NCI-H1048 (cell line): ENCODE measurements at places on chromosomes 12 and 14.

DNA sequence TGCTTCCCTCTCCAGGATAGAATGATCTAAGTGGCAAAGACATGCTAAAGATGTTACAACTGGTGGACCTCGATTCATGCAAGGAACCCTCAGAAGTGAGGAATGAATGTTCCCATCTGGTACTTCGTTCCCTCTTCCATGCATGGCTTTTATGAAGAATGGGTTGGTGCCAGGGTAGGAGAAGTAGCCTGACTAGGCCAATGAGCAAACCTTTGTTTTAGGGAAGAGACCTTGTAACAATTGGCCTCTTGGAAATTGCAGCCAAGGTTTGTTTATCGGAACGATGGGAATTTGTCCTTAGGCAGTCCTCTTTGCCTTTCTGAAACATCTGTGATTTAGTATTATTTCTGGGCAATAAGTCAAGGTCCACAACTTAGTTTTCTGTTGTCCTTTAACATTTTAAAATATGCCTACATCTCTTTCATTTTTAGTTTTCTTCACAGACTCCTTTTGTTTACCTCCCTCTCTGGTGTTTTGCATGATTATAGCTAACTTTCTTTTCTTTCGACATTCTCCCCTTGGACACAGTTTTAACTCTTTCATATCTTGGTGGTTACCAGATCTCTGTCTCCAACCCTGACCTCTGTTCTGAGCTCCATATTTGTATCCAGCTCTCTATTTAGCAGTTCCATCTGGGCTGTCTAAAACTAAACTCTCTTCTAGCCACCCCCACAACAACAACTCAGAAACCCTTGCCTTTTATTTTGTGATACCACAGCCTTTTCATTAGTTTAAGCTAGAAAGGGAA is 70.0 kb downstream of the DIP2B start:
- no peak for DNase-seq

GRCh38 chr14:49970474-49971147 is 77.7 kb downstream of the ARF6 start:
- DNase-seq: no peak

DNA sequence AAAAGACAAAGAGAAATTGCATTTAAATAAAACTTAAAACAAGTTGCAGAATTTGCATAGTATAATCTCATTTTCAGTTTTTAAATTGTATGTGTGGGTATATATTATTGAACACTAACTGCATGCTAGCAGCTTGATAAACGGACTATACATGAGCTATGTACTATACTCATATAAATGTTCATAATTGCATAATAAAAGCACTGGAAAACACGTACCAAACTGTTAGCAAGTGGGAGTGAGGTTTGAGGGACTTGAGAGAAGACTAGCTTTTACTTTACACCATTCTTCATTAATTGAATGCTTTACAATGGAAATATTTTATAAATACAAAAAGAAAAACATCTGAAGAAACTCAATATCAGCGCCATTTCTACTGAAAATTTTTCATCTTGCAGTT is 32.2 kb upstream of the MDM1 start:
- no peak for DNase-seq

- DNase-seq: no peak
Observed at GRCh38 chr14:36939265-36939664, 233.1 kb downstream of the SLC25A21 start.

DNA sequence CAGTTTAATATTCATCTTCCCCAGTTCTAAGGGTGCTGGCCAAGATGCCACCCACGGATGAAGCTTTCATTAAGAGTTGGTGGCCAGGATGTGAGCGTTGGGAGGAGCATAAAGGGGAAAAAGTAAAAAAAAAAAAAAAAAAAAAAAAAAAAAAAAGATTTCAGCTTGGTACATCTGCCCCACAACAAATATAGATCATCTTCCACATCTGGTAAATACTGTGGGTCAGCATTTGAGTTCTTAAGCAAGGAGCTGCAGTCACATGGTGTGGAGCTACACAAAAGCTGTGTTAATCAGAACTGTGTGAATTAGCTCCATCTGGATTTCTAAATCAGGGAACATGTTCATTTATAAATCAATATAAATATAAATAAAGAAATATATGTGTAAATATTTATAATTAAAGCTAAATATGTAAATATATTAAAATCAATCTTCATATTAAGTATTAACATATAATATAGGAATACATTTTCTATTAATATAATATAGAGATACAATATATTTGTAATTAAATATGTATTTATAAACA is 262.3 kb downstream of the NUAK1 start:
- DNase-seq: no peak

GRCh38 chr12:16136219-16136988 is 141.1 kb downstream of the SLC15A5 start:
- DNase-seq: no peak

- DNase-seq: no peak
Observed at GRCh38 chr12:46831335-46832129, 5.7 kb upstream of the SLC38A4 start.

DNA sequence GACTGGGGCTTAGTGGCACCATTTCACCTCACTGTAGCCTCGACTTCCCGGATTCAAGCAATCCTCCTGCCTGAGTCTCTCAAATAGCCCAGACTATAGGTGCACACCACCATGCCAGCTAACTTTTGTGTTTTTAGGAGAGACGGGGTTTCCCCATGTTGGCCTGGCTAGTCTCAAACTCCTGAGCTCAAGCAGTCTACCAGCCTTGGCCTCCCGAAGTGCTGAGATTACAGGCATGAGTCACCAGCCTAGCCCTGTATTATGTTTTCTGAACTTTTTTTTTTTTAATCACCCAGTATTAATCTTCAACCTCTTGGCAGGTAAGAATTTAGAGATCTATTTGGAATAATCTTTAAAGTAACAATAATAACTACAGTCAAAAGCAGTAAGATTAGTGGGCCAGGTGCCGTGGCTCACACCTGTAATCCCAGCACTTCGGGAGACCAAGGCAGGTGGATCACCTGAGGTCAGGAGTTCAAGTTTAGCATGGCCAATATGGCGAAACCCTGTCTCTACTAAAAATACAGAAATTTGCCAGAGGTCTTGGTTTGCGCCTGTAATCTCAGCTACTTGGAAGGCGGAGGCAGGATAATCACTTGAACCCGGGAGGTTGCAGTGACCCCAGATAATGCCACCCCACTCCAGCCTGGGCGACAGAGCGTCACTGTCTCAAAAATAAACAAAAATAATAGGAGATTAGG is 8.6 kb downstream of the NANOG start:
- DNase-seq: no peak

DNA sequence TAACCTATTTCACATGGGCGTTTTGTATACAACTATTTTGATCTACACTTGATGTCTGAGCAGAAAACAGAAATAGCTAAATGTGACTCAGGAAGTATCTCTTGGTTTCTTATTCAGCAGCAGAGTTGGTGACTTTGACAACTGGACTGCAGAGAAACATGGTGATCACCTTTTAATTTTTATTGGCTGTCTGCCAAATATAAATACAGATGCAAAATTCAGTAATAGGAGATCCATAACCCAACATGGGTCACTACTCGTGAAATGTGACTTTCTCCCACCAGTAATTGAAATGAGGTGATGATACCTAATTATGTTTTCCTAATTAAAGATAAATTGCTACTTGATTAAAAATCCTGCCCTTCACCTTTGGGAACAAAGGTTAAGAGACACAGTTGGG is 487.1 kb downstream of the NELL2 start:
- no peak for DNase-seq

DNA sequence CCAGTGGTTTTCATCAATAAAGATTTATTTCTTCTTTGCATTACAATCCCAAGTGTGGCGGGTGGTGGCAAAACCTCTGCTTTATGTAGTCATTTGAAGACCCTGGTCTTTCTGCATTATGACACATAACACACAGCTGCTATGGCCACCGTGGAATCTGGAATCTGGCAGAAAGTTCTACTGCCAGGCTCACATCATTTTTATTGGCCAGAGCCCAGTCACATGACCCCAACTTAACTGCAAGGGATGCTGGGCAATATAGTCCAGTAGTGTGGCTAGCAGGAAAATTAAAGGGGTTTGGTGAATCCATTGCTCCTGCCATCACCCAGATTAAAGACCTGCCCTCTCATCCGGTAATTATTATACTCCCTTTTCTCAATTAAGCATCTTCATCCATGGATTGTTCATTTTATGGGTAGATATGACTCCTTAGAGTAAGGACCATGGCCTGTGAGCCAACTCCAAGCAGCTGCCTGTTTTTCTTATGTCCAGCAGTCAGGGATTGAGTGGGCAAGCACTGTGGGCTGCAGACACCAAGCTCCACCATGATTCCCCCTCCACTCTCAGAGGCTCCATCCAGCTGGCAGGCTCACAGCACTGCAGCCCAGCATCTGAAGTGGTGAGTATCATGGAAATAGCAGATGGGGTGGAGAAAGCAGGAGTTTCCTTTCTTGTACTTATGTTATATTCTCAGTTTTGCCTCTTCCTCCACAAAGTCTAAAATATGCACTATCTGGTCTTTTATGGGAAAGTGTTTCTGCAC is 1030.7 kb downstream of the AACS start:
- DNase-seq: no peak

- no peak for DNase-seq
Observed at GRCh38 chr12:126935435-126935834, 1331.5 kb upstream of the TMEM132C start.

GRCh38 chr14:103679351-103679750 is 35.9 kb downstream of the XRCC3 start:
- DNase-seq: no peak

GRCh38 chr14:38199739-38200138 is 8.0 kb upstream of the SSTR1 start:
- no peak for DNase-seq

DNA sequence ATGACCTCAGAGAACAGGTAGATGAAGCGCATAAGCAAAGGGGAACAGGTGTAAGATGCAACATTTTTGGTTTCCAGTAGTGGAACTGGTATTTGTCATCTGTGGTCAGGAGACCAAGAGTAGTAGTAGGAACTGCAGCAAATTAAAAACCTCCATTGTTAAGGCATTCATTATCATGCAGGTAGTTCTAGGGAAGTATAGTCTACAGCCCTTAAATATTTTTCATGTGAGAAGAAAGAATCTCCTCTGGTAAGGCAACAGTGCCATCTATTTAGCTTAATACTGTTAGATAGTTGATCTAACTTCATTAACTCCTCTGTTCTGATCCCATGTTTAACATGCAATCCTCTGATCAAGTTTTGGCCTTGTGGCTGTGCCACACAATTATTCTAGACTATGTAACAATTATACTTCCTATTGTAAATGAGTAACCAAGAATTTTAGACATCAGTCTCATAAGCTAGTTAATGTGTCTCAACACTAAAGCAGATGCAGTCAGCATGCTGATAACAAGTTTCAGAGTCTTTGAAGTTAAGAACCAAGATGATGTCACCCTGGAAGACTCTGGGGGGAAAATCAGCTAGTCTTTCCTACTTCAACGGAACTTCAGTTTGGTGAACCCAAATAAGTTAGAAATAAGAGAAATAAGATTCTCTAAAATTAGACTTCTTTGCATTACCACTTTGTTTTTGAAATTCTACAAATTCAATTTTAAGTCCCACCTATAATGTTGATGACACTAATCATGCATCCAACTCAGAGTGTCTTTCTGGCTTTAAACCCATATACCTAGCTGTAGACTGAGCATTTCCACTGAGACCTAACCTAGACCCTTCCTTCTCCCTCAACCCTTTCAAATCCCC is 70.9 kb downstream of the STXBP6 start:
- DNase-seq: no peak

- DNase-seq: peak; percentile 65
Observed at GRCh38 chr12:55715833-55716581, at the start of gene BLOC1S1. TSS of gene BLOC1S1 (plus strand) at chr12:55716046. CDS start at chr12:55716052, 6 bp downstream.

GRCh38 chr14:70002589-70003346 is 123.6 kb downstream of the SMOC1 start:
- no peak for DNase-seq

- DNase-seq: no peak
Observed at GRCh38 chr12:89346741-89347324, 5.5 kb downstream of the DUSP6 start.

DNA sequence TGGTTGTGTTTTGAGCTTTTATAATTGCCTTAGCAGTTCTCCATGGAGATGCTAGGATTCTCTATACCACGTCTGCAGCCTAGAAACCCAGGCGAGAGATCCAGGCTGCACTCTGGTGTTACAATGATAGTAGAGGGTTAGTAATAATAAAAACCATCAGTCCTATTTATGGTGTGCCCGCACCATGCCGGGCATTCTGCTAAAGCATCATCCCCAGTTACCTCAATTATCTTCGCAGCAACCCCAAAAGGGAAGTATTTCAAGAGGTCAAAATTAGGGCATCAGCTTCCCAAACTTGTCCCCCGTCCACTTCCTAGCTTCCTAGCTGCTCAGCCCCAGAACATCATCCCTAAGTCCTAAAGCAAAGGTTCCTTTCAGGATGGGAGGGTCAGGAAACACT is 3.2 kb downstream of the SYNE3 start:
- DNase-seq: no peak

DNA sequence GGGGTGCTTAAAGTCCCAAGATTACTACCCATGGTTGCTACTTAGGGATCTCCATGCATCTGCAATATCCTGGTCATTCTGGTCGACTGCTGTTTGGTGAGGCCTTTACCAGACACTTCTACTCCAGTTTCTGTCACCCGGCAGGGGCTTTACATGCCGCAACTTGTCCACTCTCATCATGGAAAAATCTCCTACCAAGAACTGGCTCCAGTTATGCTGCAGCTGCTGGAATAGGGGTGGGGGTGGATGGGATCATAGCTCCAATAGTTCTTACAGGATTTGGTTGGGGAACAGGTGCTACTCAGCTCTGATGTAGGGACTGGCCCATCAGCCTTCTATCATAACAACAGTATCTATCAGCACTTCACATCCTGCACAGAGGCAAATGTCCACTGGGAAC is 51.6 kb downstream of the SPTB start:
- no peak for DNase-seq

- DNase-seq: no peak
Observed at GRCh38 chr12:26728205-26729050, 104.6 kb downstream of the ITPR2 start.

GRCh38 chr12:130177635-130178242 is 15.5 kb downstream of the FZD10 start:
- DNase-seq: no peak

- no peak for DNase-seq
Observed at GRCh38 chr12:63348556-63348955, 197.6 kb upstream of the AVPR1A start.

DNA sequence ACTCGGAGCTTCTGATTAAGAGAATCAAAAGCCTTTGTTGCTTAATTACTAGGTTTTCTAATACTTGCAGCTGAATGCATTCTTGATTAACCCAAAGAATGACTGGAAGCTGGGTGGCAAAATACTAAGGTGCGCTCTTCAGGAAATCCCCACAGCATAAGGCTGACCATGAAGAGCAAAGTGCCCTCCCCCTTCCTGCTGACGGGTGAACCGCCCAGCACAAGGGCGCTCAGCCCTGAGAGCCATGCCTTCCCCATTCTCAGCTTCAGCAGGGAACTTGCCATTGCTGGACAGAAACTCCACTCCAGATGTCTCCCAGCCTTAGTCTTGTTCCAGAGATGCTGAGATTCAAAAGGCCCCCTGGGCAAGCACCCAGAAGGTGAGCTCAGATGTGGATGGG is 27.2 kb upstream of the FBRSL1 start:
- no peak for DNase-seq

DNA sequence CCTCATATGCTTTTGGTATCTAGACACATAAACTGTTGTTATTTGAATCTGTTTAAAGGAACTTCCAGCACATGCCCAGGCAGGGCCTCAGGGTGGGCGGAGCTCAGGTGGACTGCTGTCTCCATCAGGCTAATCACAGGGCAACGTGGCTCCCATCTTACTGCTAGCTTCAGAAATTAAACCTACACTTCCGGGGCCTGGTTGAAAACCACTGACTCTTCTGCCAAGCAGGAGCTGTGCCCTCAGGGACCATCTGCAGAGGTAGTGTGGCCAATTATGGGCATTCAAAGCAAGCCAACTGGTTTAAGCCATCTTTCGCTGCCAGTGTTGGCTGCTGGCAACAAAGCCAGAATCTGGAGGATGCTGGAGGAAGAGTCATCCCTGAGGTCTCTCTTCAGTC is 97.5 kb downstream of the TMX1 start:
- no peak for DNase-seq
